ENCODE measurements at places on chromosomes 2 and 18.

GRCh38 chr2:58702302-58702885 is 461.3 kb upstream of the FANCL start:
- DNase-seq: no peak

GRCh38 chr2:106840818-106841217 is 45.1 kb downstream of the ST6GAL2 start:
- no peak for DNase-seq

- DNase-seq: no peak
These were observed 533.2 kb upstream of the TNP1 start for GRCh38 chr2:217392930-217393584.

DNA sequence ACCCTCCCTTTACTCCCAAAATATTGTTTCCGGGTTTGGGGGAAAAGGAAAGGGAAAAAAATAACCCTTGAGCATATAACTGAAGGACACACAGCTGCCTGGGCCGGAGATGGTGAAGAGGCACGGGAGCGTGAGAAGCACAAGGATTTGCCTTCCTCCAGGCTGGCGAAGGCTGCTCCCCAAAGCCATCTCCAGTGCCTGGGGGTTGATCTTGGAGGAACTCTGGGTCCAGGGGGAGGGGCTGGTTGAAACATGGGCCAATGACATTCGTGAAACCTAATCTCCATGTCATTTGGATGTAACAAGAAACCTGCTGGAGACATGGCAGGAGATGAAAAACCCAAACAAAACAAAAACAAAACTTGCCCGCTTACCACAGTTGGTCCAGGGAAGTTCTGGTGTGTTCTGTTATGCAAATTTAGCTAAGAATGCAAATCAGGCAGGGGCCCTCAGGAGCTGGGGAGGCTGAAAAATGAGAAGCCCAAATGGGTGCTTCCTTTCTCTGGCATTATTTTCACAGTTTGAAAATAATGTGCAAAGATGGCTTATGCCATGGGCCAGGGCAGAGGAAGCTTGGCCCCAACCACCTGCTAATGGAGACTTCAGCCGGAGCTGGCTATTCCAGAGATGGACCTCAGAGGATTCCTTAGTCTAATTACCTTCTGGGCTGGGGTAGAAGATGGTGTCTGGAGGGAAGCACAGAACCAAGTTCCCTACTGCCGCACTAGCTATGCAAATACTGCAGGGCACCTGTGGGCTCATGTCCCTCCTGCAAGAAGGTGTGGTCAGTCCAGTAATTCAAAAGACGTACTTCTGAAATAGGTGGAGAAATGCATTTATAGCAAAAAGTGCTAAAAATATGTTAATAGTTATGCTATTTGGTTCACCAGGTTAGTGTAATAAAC is 180.9 kb downstream of the BCL2 start:
- no peak for DNase-seq

GRCh38 chr2:3420076-3420768 is 40.7 kb downstream of the TRAPPC12 start:
- no peak for DNase-seq

- DNase-seq: no peak
These were observed 279.8 kb downstream of the PTGR3 start for GRCh38 chr18:74929110-74929509.

DNA sequence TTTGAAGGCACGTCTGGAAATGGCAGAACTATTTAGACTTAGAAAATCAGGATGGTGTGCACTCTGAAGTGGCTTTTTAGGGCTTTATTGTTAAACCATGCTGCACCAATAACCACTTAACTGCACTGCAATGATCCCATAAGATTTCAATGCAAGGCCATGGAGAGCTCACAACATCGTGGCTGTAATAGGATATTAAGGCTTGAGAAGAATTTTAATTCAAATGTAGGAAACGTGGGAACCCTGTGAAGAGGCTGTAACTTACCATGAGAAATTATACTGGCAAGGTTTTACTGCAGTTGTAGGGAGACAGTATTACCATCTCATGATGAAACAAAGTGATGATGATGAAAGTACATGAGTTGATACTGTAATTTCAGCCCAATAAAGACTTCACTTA is 242.5 kb downstream of the AFF3 start:
- DNase-seq: no peak

DNA sequence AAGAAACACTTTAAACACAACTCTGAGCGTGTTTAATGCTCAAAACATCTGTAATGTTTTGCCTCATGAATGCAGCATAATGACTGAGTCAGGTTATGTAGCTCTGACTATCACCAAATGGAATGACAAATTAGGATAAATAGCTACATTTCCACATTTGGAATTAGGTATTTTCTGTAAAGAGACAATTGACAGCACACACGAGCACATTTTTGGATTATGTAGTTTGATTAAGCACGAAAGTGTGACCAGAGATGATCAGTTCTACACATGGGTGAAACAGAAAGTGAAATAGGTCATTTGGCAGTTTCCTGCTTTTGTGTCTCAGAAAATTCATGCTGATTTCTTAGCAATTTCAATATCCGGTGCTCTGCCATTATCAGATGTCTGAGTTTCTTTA is 29.0 kb downstream of the LPIN1 start:
- DNase-seq: no peak

DNA sequence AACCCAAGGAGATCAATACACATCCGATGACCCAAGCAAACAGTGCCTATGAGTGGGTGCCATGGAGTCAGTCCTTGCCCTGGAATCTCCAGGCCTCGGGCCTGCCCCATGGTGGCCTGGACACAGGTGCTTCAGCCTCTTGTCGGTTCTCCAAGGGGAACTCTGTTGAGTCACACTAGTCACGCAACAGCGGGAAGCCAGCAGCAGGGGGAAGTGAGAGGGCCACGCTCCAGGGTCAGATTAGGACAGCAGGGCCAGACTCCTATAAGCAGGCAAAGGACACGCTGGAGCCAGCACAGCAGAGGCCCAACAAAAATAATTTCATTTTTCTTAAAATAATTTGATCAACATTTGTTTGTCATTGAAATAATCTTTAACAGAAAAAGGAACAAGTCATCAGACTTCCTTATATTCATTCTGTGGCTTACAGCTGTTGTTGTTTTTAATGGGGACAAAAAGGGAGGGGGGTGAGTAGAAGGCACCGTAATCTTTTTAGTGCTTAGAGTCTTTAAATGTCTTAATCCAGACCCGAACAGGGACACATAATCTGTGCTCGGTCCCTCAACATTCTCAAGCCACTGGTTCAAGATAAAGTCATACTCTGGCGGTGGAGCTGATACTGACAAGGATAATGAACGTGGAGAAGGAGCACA is 16.4 kb upstream of the ARMC9 start:
- peak; percentile 91 for DNase-seq

- no peak for DNase-seq
These were observed 66.6 kb upstream of the HDAC4 start for GRCh38 chr2:239467281-239467955.

- no peak for DNase-seq
These were observed 14.3 kb downstream of the POLR2D start for GRCh38 chr2:127843677-127844076.

GRCh38 chr18:36211612-36212065 is 24.3 kb downstream of the MOCOS start:
- DNase-seq: no peak

- DNase-seq: no peak
These were observed 112.1 kb downstream of the RND3 start for GRCh38 chr2:150375333-150375732.

Data from cardiac septum (tissue), 1 donor.